Small intestine (tissue), 16 donors: ENCODE measurements at places on chromosomes 3 and 15.

- DNase-seq, result no peak
Observed at GRCh38 chr3:66434726-66435125, 66.1 kb downstream of the LRIG1 start.

- no peak for DNase-seq
Observed at GRCh38 chr3:4672725-4673275, 179.7 kb downstream of the ITPR1 start.

GRCh38 chr3:50572158-50572557 is 2.8 kb downstream of the HEMK1 start:
- peak; percentile 88 for DNase-seq

DNA sequence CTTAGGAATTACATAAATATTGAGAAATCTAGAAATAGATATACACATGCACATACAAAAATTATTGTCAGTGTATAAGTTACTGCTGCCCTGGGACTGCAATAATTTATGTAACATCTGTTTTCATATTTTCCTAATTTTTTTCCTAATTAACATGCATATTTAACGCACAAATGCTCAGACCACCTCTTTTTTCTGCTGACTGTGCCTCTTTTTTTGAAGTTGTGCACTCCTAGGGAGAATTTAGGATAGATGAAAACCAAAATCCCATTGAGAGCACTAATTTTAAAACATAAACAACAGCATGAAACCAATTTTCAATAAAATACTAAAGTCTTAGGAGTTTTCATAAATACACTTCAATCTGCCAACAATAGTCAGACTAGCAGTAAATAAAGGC is 154.0 kb downstream of the TBC1D5 start:
- DNase-seq, result no peak

GRCh38 chr3:193295985-193296384 is 55.0 kb downstream of the PLAAT1 start:
- DNase-seq, result no peak

DNA sequence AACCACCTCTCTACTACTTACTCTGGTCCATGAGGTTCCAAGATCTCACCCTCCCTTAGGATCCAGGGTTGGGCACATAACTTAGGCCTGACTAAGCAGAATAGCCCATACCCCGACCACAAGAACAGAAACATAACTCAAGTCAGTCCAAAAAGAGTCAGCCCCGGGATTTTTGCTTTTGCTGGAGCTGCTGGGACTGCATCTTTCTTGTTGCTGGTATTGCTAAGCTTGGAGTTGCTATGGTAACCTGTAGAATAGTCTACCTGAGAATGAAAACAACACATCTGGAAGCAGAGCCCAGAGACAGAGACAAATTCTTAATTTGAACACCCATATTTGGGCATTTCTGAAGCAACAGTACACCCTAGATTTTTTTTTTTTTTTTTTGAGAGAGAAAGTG is 6.5 kb downstream of the RUBCN start:
- DNase-seq, result no peak

- no peak for DNase-seq
Observed at GRCh38 chr3:155869691-155870090, 759 bp upstream of the GMPS start.

- no peak for DNase-seq
Observed at GRCh38 chr3:39398700-39399099, 7.8 kb upstream of the RPSA start.

DNA sequence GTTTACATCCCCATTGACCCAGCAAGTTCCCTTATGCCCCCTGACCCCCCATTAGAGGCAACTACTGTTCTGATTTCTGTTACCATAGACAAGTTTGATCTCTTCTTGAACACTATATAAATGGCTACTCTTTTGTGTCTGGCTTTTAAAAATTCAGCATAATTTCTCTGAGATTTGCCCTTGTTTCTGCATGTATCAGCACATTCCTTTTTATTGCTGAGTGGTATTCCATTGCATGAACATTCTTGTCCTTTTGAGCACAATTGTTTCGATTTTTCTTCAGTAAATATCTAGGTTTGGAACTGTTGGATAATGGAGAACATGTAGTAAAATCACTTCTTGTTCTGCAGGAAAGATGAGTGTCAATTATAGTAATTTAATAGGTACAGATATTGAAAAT is 49.1 kb upstream of the MYRIP start:
- DNase-seq, result no peak

- no peak for DNase-seq
Observed at GRCh38 chr3:120749843-120750242, 7.3 kb downstream of the GTF2E1 start.

- DNase-seq, result peak; percentile 62
Observed at GRCh38 chr3:152595975-152596821, 238.7 kb upstream of the P2RY1 start.

GRCh38 chr3:136703429-136703828 is 48.7 kb downstream of the STAG1 start:
- DNase-seq, result no peak

GRCh38 chr3:72238010-72238691 is 453.2 kb upstream of the PROK2 start:
- no peak for DNase-seq

DNA sequence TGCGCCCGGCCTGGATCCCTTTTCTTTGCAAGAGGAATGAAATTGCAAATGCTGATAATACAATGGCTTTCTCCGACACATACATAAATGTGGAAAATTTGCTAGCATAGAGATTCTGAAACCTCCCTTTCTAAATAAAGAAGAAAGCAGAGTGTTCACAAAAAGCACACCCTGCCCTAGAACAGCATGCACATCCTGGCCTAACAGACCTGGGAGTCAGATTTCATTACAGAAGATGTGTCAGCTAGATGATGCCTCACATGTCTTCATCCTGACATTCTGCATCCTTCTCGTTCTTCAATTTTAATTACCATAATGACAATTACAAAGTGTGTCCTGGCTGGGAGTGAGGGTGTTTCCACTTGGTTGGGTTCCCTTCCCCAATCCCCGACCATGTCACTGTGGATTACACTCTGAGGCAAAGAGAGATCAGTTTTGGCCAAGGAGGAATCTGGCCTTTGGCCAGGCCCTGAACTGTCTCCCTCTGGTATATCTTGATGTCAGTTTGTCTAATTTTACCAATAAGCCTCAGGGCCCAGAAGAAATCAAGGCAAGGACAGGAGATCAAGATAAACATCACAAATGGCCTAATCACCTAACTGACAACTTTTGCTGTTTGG is 104.9 kb upstream of the SPATA12 start:
- no peak for DNase-seq

DNA sequence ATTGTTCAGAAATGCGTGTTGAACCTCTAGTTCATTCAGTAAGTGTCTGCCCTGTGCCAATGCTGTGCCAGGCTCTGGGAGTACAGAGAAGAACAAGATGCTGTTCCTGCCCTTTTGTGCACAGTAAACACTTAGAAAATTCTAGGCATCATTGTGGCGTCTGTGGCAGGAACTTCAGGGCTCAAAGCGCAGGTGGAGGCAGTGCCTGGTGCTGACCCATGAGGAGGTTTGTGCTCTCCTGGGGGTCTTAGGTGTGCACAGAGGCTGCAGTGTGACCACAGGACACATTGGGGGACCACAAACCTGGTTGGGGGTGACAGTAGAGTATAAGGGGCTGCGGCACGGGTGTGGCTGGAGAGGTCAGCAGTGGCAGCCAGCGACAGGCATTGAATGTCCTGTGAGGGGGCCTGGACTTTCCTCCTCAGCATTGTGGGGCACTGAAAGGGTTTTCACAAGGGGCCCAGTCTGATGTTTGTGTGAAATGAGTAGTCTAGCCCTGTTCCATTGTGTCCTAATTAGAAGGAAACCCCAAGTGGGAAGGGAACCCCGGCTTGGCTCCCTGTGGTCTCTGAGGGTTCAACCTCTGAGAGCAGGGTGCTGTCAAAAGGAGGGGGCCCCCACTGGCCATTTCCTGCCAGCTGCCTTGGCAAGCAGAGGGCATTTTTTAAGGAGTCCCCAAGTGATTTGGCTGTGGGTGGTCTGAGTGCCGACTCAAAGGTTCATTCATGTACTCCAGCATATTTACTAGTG is 20.9 kb downstream of the MRAS start:
- no peak for DNase-seq

GRCh38 chr3:16392717-16393116 is 120.8 kb downstream of the RFTN1 start:
- DNase-seq, result no peak

DNA sequence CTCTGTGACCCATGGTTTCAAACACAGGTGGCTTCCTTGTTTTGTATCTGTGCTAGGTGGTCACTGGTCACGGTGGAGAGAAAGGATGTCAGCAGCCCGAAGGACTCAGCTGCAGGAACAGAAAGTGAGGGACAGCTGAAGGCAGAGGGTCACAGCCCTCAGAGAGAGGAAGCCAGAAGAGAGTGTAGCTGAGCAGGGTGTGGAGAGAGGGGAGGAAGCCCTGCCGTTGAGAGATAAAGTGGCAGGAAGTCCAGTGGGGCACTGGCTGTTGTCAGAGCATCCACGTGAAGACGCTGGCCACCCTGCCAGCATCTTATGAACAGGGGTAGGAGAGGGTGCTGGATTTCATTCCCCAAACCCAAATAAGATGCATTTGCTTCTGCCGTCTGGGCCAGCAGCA is 36.9 kb downstream of the LIMD1 start:
- DNase-seq, result peak; percentile 21

DNA sequence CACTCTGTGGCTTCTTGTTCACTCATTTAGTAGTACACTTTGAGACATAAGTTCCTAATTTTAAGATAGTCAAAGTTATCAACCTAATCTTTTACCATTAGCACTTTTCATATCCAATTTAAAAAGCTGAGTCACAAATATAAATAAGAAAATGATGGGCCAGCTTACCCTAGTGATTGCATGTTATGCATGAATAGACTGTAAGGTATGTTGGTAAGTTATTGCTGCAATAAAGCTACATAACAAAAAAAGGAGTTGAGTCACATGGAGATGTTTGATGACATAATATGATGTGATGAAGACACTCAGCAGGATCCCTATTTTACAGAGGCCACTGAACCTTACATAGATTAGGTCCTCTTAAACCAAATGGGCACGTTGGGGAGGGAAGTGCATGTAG is 161.3 kb downstream of the OCA2 start:
- DNase-seq, result no peak

DNA sequence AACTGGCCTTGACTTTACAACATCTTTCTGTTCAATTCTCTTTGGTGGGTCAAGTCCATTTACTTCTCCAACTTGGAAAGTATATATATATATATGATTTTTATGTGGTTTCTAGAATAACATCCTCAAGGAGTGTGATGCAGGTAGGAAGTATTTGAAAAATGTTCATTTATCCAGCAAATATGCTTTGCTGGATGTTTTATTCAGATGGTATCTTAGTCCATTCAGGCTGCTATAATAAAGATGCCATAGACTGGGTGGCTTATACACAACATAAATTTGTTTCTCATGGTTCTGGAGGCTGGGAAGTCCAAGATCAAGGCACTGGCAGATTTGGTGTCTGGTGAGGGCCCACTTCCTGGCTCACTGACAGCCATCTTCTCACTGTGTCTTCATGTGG is 168.7 kb upstream of the RASGRP1 start:
- no peak for DNase-seq

GRCh38 chr15:82571722-82572222 is 31.5 kb upstream of the RPS17 start:
- no peak for DNase-seq

- DNase-seq, result no peak
Observed at GRCh38 chr3:191962324-191962723, 501.4 kb downstream of the PYDC2 start.

DNA sequence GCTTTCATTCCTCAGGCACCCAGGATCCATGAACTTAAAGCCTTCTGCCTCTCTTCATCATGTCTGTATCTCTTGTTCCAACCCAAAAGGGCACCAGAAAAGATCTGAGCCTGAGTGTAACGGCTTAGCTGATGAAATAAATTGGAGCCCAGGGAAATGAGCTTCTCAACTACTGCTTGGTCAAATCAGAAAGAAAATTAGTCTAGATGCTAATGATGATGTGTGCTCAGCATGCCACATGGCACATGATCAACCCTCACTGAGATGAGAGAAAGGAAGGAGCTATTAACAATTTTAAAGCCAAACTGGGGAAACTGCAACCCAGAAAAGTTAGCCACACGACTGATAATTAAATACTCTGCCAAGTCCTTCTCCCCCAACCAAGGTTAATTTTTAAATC is 325.7 kb downstream of the CNTN3 start:
- no peak for DNase-seq

DNA sequence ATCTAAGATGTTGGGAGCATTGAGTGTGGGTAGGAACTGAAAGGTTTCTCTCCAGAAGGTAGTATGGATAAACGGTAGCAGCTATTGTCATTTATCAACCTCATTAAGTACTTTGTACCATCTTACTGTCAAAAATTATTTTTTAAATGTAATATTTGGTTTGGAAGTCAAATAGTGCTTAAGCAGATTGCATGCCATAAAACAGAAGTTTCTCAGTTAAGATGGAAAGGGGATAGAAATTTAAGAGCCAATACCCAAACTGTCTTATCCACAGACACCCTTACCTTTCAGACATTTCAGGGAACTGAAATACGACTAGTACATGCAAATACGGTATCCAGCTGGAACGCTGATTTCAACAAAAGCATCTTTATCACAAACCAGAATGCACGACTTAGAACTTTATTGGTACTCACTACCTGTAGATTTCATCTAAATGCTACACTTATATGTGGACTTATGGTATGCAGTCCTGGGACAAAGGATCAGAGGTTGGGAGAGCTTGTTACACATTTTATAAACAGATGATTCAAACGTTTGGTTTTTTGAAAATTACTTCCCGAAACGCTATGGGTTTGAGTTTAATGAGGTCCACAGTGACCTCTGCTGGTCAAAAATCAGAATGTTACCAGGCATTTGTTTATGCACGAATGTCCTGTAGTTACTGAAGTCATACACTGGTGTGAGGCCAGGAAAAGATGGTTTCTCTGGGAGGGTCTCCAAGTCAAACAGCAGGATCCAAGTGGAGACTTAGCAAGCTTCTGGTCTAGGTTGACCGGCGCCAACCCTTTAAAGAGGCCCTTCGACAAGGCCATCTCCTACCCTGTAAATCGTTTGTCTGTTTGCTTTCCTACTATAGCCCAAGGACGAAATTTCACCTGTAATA is 45.7 kb upstream of the DUT start:
- peak; percentile 84 for DNase-seq

- peak; percentile 68 for DNase-seq
Observed at GRCh38 chr3:170469151-170470062, 50.7 kb downstream of the CLDN11 start.

DNA sequence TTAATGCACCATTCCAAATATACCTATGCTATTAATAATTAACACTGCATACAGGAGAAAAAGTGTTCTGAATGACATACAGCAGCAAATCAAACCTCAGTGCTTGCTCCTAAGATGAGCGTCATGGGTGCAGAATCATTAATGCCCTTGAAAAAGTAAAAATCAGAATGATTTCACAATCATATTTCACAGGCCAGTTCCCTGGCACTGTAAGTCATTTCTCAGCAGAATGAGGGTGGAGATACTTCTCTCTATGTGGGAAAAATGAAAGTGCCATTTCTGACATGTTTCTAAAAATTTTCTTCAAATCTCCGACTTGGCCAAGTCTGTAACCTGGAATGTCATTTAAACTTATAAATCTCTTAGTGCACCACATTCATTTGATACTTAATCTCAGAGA is 549.8 kb upstream of the AGTR1 start:
- DNase-seq, result no peak

- DNase-seq, result peak; percentile 52
Observed at GRCh38 chr15:29676961-29677402, 145.3 kb downstream of the TJP1 start.

- no peak for DNase-seq
Observed at GRCh38 chr15:47349179-47349578, 368.1 kb upstream of the SEMA6D start.
